ENCODE measurements at places on chromosomes 3 and 15.

- no peaks in the 10 kb centered on the region for H3K27me3 ChIP-seq
- no peaks in the 10 kb centered on the region for H3K4me1 ChIP-seq
- H3K36me3 ChIP-seq: no peaks in the 10 kb centered on the region
- no peak overlapping the region for H3K4me3 ChIP-seq
- H3K27ac ChIP-seq: no peak overlapping the region
Observed at GRCh38 chr15:32959077-32959476, 235.4 kb downstream of the FMN1 start.

DNA sequence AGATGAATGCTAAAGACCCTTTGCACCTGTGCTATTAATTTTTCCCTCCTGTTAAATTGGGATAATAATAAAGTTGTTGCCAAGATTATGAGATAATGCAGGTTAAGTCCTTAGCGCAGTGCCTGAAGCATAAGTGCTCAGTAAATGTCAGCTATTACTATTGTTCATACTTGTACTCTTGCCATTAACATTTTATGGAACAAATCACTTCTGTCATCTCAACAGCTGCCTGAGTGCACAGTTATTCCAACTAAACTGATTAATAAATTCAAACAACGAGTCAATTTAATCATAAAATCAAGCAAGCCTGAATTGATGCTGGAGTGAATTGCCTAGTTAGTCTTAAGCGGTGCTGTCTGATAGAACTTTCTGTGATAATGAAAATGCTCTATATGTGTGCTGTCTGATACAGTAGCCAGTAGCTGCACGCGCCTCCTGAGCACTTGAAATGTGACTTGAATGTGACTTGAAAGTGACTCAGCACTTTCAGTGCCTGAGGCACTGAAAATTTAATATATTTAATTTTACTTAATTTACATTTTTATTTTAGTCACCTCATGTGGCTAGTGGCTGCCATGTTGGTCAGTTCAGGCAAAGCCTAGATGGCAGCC is 198.7 kb upstream of the PFN2 start:
- no peaks in the 10 kb centered on the region for H3K27me3 ChIP-seq
- no peaks in the 10 kb centered on the region for H3K36me3 ChIP-seq
- no peak for DNase-seq
- H3K27ac ChIP-seq: no peak overlapping the region

DNA sequence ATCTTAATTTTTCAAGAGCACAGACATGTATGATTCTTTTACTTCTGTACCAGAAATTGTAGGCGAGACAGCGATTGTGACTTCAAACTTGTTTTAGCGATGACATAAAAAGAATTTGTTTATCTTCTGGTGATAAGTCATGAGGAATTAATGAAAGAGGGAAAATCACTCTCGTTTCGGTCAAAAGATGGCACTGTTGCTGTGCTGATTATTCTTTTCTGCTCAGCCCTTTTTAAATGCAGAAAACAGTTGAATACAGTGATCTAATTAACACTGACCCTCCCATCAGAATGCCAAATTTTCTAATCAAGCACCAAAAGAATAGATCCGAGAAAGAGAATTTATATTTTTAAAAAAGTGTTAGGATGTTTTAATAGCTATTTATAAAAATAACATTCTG is 52.6 kb downstream of the NSUN3 start:
- no peaks in the 10 kb centered on the region for H3K4me1 ChIP-seq
- no peak overlapping the region for H3K4me3 ChIP-seq
- no peak overlapping the region for H3K27ac ChIP-seq
- no peak for DNase-seq
- H3K27me3 ChIP-seq: no peaks in the 10 kb centered on the region

DNA sequence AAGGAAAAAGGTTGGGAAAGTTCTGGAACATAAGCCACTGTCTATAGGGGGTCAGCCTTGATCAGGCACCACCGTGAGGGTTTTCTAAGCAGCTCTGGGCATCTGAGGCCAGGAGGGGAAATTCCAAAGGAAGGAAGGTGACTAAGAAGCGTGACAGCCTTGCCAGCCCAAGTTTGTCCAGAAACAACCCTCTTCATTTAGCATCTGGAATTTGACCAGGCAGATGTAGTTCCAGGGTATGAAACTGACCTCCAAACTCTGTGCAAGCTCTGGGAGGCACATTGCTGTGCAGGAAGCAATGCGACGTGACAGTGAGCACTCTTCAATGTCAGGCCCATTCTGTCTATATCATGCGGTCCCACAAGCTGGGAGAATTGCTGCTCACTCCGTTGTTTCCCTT is 85.4 kb upstream of the TPM1 start:
- DNase-seq: no peak
- H3K27ac ChIP-seq: no peak overlapping the region
- no peak overlapping the region for H3K4me3 ChIP-seq
- no peaks in the 10 kb centered on the region for H3K36me3 ChIP-seq
- no peaks in the 10 kb centered on the region for H3K4me1 ChIP-seq

DNA sequence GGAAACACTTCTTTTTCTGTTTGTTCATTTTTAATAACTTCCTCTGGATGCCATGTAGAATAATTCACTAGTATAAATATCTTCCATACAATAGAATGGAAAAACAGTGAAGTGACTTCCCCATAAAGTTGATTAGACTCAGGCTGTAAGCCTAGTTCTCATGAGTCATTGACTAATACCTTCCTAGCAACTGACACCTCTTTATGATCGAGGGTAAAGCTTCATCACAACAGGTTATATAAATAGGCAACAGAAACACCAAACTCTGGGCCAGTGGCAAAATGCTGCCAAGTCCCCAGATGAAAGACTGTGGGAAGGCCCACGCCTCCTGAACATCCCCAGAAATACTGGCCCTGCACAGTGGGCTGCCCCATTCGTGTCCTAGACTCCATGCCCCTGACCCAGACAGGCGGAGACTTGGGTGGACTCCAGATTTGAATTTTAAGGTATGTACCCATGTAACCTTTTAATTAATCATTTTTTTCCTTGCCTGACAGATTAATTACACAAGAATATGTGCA is 71.3 kb upstream of the TBC1D23 start:
- H3K4me3 ChIP-seq: no peak overlapping the region
- no peaks in the 10 kb centered on the region for H3K27me3 ChIP-seq
- no peak overlapping the region for H3K27ac ChIP-seq

- H3K27ac ChIP-seq: no peak overlapping the region
- H3K4me3 ChIP-seq: no peak overlapping the region
Observed at GRCh38 chr3:31165399-31165860, 271.0 kb upstream of the GADL1 start.

- no peaks in the 10 kb centered on the region for H3K4me1 ChIP-seq
- no peaks in the 10 kb centered on the region for H3K36me3 ChIP-seq
- peak; percentile 64 for DNase-seq
- H3K27me3 ChIP-seq: no peaks in the 10 kb centered on the region
- no peak overlapping the region for H3K4me3 ChIP-seq
Observed at GRCh38 chr15:79595995-79596622, 164.0 kb downstream of the MINAR1 start.
